ENCODE measurements at places on chromosomes 5 and 9.

- H3K4me3 ChIP-seq, result no peak overlapping the region
- no peak for DNase-seq
- H3K4me1 ChIP-seq, result no peaks in the 10 kb centered on the region
- no peak overlapping the region for H3K27ac ChIP-seq
Observed at GRCh38 chr9:127039492-127039891, 82.9 kb downstream of the ANGPTL2 start.

DNA sequence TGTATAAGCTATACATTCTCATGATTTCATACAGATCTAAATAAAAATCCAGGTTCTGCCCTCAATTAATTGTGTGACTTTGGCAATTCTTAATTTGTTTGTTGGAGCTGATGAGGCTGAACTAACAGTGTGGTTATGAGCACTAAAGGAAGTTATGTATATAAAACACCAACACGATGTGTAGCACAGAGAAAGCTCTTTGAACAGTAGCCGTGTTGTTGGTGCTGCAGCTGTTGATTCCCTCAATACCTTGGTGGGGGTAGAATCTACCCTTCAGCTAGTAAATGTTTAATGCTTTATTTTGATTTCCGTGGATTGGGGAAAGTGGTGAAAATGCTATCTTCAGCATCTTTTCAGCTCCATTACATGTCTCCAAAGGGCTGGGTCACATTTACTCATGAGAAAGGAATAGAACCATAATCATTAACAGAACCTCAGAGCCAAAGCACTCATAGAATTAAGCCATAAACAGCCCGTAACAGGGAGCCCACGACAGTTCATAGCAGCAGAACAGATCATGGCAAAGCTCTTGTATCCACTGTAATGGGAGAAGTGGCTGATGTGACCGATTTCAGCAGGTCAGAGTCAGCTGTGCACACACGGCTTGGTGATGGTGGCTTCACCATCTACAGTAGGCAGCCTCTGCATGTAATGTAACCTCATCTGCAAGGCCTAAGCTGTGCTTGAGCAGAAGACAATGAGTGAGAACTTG lies 332.7 kb downstream of the DIRAS2 start:
- no peaks in the 10 kb centered on the region for H3K36me3 ChIP-seq
- no peak overlapping the region for H3K4me3 ChIP-seq

GRCh38 chr9:7150153-7150890 lies 392.5 kb downstream of the KDM4C start:
- no peak for DNase-seq
- peaks cover 29% of the 10 kb centered on the region for H3K4me1 ChIP-seq
- no peak overlapping the region for H3K27ac ChIP-seq
- H3K27me3 ChIP-seq, result peaks cover 3% of the 10 kb centered on the region
- H3K4me3 ChIP-seq, result no peak overlapping the region

GRCh38 chr5:152704286-152704685 lies 299.2 kb upstream of the NMUR2 start:
- H3K4me1 ChIP-seq, result peaks cover 19% of the 10 kb centered on the region
- H3K27ac ChIP-seq, result no peak overlapping the region
- peaks cover 6% of the 10 kb centered on the region for H3K36me3 ChIP-seq
- H3K4me3 ChIP-seq, result no peak overlapping the region
- DNase-seq, result no peak

DNA sequence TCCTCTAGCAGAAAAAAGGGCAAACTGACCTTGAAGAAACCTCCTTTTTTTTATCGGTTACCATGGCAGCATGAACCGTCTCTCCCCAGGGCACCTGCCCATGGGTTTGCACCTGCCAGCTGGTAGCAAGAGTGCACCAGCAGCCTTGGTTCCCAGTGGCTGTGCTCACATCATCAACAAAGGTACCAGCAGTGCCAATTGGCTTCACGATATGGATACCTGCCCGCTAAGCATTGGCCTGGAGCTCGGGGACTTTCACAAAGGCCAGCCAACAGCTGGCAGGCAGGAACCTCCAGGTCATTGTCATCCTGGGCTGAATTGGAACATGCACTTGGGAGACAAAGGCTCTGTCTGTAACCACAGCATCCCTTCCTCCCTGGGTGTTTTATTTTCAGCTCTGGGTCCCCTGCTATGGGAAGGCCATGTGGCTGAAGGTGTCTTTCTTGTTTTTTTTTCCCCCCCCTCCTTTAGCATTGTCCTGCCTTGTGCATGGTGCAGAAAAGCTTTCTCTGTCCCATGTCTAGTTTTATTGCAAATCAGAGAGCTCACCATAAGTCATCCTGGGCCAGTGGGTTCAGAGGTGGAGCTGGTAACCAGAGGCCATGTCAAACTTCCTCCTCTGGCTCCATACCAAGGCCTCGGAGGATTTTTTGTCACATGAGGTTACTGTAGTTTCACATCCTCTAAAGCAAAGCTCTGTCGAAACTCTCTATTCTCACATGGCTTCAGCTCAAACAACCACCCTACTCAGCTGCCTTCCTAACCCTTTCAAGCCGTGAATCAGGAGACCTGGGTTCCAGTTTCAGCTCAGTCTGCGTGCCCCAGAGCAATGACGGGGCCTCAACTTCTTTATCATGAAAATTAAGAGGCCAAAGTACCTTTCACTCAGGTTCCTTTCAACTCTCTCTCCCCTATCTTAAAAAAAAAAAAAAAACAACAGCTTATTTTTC lies 145.5 kb upstream of the MAP3K1 start:
- no peak for DNase-seq
- H3K36me3 ChIP-seq, result peaks cover 4% of the 10 kb centered on the region
- no peak overlapping the region for H3K27ac ChIP-seq
- H3K4me3 ChIP-seq, result no peak overlapping the region
- H3K27me3 ChIP-seq, result peaks cover 9% of the 10 kb centered on the region

- no peaks in the 10 kb centered on the region for H3K27me3 ChIP-seq
- peaks cover 34% of the 10 kb centered on the region for H3K36me3 ChIP-seq
- H3K27ac ChIP-seq, result peak overlapping the region; percentile 86
- peaks cover 59% of the 10 kb centered on the region for H3K4me1 ChIP-seq
- no peak for DNase-seq
Observed at GRCh38 chr9:89482056-89482851, 15.7 kb downstream of the SEMA4D start.

- no peak overlapping the region for H3K27ac ChIP-seq
- no peak overlapping the region for H3K4me3 ChIP-seq
- H3K27me3 ChIP-seq, result no peaks in the 10 kb centered on the region
- DNase-seq, result no peak
- H3K36me3 ChIP-seq, result no peaks in the 10 kb centered on the region
Observed at GRCh38 chr5:87966213-87966612, 302.4 kb downstream of the TMEM161B start.

GRCh38 chr5:104754311-104754995 lies 1191.9 kb upstream of the NUDT12 start:
- no peaks in the 10 kb centered on the region for H3K36me3 ChIP-seq
- H3K27me3 ChIP-seq, result no peaks in the 10 kb centered on the region
- DNase-seq, result no peak
- no peak overlapping the region for H3K27ac ChIP-seq
- H3K4me3 ChIP-seq, result no peak overlapping the region

- H3K36me3 ChIP-seq, result no peaks in the 10 kb centered on the region
- peaks cover 54% of the 10 kb centered on the region for H3K4me1 ChIP-seq
- peak overlapping the region; percentile 28 for H3K27ac ChIP-seq
- no peak overlapping the region for H3K4me3 ChIP-seq
- peaks cover 13% of the 10 kb centered on the region for H3K27me3 ChIP-seq
Observed at GRCh38 chr5:138975098-138975847, 100.1 kb upstream of the LRRTM2 start.

DNA sequence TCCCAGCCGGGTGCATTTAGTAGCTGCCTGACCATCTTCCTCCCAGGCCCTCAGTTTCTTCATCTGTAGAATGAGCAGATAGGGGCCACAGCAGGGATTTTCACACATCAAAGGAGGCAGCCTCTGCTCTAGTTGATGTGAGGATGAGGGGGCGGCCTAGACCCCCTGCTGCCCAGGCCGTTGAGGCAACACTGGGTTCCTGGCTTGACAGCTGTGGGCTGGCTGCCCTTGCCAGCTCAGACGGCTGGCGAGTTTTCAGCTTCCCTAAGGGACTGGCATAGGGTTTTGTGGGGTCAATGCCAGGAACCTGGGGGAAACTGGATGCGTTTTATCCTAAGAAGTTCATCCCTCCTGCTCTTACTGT lies 49.6 kb downstream of the NDST1 start:
- H3K36me3 ChIP-seq, result peaks cover 8% of the 10 kb centered on the region
- H3K27ac ChIP-seq, result peak overlapping the region; percentile 42
- no peaks in the 10 kb centered on the region for H3K27me3 ChIP-seq
- no peak overlapping the region for H3K4me3 ChIP-seq

- H3K27ac ChIP-seq, result no peak overlapping the region
- no peaks in the 10 kb centered on the region for H3K36me3 ChIP-seq
- no peak overlapping the region for H3K4me3 ChIP-seq
- peaks cover 30% of the 10 kb centered on the region for H3K4me1 ChIP-seq
- DNase-seq, result peak; percentile 28
Observed at GRCh38 chr5:177982072-177982727, 13.8 kb downstream of the PROP1 start.

DNA sequence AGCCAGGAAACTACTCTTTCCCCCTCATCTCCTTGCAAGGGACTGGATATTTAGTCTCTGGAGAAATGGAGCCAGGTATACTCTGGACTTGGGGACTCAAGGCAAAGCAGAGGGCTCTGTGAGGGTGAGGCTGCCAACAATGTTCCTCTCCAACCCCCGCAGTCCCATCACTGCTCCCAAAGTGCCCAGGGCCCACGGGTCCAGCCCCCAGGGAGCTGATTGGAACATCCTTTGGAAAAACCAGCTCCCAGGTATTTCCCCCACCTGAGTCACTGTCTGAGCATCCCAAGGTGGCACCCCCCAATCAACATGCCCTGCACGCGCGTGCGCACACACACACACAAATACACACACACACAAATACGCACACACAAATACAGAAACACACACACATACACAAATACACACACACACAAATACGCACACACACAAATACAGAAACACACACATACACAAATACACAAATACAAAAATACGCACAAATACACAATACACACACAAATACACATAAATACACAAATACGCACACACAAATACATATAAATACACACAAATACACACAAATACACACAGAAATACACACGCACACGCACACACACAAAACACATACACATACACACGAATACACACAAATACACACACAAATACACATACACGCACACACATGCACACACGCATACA lies 137.4 kb downstream of the DAB2IP start:
- peaks cover 14% of the 10 kb centered on the region for H3K4me1 ChIP-seq
- no peaks in the 10 kb centered on the region for H3K36me3 ChIP-seq
- H3K27ac ChIP-seq, result no peak overlapping the region
- no peaks in the 10 kb centered on the region for H3K27me3 ChIP-seq
- no peak for DNase-seq
